Activated CD4-positive, alpha-beta T cell treated with anti-CD3 and anti-CD28 coated beads, Interleukin-10, Interleukin-2, amounts not matched to agents 100 ng/mL and 50 ng/mL, durations not matched to agents 16 hours and 8 hours (primary cell): ENCODE measurements at places on chromosomes 16 and 17.

- no peak for DNase-seq
Measured at GRCh38 chr17:17126131-17127110, 79.7 kb downstream of the PLD6 start.

DNA sequence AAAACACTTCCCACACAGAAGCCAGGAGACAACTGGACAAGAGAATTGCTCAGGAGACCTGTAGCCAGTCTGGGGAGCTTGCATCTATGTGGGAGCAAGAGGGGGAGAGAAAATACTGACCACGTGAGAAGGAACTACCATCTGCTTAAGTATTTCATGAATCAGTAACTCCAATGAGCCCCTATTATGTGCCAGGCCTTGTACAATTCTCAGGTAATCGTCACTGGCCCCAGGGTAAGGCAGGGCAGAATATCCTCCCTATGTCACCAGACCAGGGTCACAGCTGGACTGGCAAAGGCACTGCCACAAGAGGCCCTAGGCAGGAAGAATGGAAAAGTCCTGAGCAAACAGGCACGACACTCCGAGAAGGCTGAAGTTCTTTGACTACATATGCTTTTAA, 25.9 kb downstream of the USP7 start:
- DNase-seq, result no peak

- no peak for DNase-seq
Measured at GRCh38 chr17:27525316-27525715, 69.1 kb downstream of the KSR1 start.

DNA sequence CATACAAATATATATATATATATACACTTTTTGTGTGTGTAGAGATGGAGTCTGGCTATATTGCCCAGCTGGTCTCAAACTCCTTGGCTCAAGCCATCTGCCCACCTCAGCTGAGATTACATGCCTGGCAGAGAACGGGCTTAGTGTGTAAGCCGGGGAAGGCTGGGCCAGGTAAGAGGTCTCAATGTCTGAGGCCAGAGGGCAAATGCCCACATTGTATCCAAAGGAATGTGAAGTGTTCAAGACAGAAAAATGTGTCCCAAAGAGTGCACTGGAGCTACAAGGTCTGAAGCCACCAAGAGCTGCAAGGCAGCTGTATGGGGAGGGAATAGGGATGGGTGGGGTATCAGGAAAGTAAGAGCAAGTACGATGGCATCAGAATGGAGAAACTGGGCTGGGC, 8.8 kb downstream of the CD2BP2 start:
- DNase-seq, result no peak

- no peak for DNase-seq
Measured at GRCh38 chr16:52050418-52050817, 496.5 kb downstream of the TOX3 start.

DNA sequence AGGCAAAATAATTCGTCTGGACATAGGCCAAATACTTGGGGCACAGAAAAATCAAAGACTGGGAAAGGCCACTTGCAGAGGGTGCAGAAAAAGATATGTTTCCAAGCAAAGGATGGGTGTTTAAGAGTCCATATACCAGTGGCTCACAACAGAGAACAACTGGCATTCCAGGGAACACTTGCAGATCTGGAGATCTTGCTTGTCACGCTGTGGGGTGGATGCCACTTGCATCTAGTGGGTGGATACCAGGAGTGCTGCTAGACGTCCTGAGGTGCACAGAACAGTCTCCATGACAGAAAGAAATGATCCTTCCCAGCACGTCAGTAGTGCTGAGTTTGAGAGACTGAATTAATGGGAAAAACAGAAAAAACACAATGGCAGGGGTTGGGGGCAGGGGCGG, 8.4 kb downstream of the CBX8 start:
- no peak for DNase-seq

DNA sequence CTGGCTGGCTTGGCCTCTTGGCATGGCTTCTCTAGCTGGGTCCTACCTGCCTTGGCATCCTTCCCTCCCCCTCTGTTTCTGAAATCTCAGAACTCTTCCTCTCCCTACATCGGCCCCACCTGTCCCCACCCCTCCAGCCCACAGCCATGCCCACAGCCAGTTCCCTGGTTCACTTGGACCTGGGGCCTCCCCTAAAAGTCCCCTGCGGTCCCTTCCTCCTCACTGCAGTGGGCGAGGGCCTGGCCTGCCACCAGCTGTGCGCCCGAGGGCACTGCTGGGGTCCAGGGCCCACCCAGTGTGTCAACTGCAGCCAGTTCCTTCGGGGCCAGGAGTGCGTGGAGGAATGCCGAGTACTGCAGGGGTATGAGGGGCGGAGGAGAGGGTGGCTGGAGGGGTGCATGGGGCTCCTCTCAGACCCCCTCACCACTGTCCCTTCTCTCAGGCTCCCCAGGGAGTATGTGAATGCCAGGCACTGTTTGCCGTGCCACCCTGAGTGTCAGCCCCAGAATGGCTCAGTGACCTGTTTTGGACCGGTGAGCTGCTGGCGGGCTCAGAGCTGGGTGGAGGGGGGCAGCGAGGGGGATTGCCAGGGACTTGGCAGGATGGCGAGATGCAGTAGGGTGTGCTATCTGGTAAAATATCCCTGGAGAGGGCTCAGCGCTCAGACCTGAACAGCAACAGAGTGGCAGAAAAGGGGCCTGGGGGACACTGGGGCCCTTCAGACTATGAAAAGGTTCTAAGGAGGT, 14.1 kb downstream of the MIEN1 start:
- no peak for DNase-seq

GRCh38 chr16:85555719-85556455, 57.2 kb upstream of the GSE1 start:
- no peak for DNase-seq

GRCh38 chr17:34364751-34365150, 1.7 kb upstream of the CCL1 start:
- DNase-seq, result no peak

DNA sequence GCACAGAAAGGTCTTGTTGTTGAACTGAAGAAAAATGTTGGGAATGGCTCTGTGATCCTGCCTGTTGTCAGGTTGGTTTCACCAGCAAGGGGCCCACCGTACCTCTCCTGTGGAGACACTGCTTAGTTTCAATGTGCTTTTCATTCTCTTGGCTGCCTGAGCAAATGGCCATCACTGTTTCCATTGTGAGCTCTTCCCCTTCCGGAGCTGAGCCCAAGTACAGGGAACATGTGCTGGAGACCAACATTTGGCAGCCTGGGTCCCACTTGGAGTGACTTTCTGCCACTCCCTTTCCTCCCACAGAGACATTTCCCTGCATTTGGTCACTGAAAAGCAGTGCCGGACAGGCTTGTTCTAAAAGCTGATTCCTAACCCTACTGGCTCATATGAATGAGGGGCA, 23.1 kb downstream of the GABARAPL2 start:
- DNase-seq, result no peak

DNA sequence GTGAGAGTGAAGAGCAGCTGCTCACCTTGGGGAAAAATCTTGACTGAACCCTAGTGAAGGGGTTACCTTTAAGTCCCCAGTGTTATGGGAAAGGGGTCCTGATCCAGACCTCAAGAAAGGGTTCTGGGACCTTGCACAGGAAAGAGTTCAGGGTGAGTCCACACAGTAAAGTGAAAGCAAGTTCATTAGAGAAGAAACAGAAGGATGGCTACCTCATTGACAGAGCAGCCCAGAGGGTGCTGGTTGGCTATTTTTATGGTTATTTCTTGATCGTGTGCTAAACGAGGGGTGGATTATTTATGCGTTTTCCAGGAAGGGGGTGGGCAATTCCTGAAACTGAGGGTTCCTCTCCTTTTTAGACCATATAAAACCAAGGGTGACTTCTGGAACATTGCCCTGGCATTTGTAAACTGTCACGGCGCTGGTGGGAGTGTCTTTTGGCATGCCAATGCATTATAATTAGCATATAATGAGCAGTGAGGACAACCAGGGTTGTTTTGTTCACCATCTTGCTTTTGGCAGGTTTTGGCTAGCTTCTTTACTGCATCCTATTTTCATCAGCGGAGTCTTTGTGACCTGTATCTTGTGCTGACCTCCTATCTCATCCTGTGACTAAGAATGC, 58.4 kb downstream of the SMPD3 start:
- no peak for DNase-seq

DNA sequence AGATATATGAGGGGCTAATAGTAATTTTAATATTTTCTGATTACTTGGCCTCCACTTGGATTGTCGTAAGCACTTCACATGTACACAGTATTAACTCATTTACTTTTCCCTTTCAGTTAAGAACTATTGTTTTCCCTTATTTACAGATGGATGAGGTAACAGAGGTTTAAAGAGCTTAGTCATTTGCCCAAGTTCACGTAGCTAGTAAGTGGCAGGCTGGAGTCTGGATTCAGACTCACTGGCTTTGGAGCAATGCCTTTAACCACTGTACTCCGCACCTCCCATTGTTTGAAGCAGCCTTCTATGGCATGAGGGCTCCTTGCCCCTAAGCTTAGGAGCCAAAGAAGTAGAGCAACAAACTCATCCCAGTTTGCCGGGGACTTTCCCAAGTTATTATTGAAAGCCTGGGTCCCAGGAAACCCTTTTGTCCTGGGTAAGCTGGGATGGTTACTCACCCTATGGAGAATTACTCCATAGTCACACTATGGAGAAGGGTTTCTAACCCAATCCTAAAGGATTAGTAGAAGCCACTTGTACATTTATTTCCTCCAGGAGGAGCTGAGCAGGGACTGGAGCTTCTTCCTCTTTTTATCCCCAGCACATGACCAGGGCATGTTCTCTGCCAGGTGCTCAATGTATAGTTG, 12.3 kb downstream of the FOXL1 start:
- no peak for DNase-seq

- DNase-seq, result no peak
Measured at GRCh38 chr16:4316864-4317531, 1.1 kb downstream of the GLIS2 start.

- DNase-seq, result no peak
Measured at GRCh38 chr16:81604960-81605383, 160.4 kb downstream of the CMIP start.

DNA sequence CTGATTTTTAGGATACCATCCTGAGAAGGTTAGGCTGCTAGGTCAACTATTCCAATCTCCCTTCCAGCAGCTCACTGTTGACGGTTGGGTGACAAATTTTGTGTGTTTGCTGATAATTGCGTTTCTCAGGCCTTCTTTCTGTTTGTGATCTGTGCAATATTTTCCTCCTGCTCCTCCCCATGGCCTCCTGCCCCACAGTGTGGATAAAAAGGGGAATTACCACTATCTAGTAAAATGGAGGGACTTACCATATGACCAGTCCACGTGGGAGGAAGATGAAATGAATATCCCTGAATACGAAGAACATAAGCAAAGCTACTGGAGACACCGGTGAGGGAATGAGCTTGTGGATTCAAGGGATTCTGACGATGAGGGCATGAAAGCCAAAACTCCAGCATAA, 9.2 kb downstream of the CHD3 start:
- DNase-seq, result no peak

- no peak for DNase-seq
Measured at GRCh38 chr17:47427985-47428384, 102.9 kb upstream of the NPEPPS start.

GRCh38 chr17:45313996-45314740, 2.7 kb downstream of the MAP3K14 start:
- DNase-seq, result peak; percentile 79

DNA sequence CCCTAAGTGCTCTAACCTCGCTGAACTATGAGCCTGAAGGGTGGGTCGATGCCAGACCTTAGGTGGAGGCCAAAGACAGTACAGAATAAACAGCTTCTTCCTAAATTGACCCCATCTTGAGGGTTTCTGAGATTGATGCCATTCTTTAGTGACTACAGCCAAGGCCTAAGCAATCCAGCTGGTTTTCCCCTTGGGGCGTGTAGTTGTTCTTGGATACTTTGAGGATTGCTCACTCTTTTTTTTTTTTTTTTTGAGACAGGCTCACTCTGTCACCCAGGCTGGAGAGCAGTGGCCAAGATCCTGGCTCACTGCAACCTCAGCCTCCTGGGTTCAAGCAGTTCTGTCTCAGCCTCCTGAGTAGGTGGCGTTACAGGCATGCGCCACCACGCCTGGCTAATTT, 2.0 kb downstream of the OVCA2 start:
- DNase-seq, result no peak

- DNase-seq, result no peak
Measured at GRCh38 chr17:69388822-69389442, 25.6 kb upstream of the MAP2K6 start.

DNA sequence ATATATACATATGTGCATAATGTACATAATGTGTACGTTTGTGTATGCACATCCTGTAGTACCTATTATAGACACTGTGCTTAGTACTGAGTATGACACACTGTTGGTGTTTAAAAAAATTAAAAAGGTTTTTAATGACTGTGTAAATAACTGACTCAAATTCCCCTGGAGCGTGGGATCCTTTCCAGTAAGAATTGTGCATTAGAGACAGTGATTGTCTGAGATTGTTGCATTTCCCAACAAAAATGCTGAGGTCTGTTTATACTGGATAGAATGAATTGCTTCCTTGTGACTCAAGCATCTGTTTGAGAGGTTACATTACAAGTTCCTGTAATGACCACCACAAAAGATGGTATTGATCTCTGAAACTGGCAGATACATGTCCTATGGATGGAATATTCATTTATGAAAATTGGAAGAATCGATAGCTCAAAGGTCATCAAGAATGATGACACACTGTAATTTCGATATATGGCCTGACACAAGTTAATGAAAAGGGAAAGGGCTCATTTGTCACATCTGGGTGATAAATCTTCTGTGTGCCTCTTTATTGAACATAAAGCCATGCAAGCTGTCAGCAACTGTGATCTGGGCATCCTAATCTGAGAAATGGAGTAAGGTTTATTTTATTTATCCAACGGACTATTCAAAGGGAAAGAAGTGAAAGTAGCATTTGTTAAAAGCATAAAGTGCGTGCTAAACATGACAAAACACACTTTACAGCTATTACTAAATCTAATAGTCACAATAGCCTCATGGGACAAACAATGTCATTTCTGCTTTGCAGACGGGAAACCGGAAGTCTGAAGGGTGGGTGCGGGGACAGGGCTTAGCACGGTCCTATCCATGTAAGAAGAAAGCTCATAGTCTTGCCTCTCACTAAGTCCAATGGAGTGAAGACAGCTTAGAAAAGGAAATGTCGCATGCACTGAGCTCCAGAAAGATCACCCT, 228.8 kb downstream of the CDH11 start:
- no peak for DNase-seq

GRCh38 chr17:66647391-66647983, 187.4 kb upstream of the CACNG5 start:
- no peak for DNase-seq

GRCh38 chr16:7236824-7237410, 95.7 kb upstream of the RBFOX1 start:
- no peak for DNase-seq

DNA sequence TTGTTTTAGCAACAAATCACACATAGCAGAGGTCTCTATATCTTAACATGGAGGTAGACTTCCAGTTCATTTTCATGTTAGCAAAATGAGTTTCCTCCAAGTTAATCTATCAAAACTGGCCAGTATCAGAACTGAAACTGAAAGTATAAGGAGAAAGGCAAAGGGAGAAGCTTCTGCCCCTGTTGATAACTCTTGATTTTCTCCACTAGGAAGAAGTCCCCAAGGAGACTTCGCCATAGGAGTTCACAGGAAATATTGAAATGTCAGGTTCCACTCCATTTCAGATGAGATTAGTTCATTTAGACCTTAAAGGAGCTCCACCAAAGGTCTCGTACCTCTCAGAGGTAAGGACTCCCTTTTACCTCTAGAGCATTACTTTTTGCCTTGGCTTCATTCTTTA, 1.2 kb upstream of the OGFOD3 start:
- peak; percentile 31 for DNase-seq

GRCh38 chr16:16033208-16033717, 83.8 kb downstream of the ABCC1 start:
- DNase-seq, result peak; percentile 57

- DNase-seq, result no peak
Measured at GRCh38 chr17:57603546-57603945, 141.6 kb downstream of the CCDC182 start.
